NCI-H446 (cell line): ENCODE measurements at places on chromosomes 11 and 22.

DNA sequence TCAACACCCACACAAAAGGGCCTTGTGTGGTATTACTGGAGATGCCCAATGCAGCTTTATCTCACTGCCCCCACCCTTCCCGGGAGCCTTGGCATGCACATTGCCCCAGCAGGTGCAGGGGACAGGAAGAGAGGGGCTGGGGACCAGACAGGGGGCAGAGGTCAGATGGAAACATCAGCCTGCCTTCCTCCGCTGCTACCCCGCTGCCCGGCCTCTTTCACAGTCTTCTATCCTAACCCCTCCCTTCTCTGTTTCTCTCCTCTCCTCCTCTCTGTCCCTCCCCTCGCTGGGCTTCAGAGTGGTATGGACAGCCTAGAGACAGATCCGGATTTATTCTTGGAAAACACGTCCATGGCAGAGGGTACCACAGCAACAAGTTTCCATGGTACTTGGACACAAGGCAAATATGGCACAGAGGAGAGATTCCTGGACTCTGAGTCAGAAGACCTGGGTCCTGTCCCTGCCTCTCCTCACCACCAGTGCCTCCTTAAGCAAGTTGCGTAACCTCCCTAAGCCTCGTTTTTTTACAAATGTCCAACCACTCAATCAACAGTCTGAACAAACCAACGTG is 8.3 kb upstream of the IGSF9B start:
- DNase-seq, result no peak

GRCh38 chr22:42368379-42369249 is 63.6 kb downstream of the NFAM1 start:
- DNase-seq, result peak; percentile 68

DNA sequence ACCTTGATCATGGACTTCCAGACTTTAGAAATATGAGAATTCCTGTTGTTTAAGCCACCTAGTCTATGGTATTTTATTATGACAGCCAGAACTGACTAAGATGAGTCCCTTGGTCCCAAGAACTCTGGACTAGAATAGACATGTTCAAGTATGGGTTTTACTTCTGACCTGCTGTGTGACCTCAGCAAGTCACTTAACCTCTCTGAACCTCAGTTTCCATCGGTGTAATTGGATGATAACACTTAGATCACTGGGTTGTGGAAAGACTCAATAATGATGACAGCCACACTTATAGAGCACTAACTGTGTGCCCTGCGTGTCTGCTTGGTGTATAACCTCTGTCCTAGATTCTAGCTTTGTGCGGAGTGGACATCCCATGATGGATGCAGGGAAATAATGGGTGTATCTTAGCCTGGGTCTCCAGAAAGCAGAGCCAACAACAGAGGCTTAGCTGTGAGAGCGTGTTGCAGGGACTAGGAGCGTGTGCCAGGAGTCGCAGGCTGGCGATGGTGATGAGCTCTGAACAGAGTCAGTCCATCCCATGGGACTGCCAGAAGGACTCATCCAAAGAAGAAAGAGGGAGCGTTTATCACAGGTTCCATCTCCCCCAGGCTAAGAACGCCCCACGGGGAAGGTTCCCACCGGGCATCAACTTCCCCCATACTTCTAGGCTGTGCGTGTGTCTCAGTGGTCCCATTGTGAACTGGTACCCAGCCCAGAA is 93.2 kb upstream of the TP53I11 start:
- DNase-seq, result peak; percentile 30

DNA sequence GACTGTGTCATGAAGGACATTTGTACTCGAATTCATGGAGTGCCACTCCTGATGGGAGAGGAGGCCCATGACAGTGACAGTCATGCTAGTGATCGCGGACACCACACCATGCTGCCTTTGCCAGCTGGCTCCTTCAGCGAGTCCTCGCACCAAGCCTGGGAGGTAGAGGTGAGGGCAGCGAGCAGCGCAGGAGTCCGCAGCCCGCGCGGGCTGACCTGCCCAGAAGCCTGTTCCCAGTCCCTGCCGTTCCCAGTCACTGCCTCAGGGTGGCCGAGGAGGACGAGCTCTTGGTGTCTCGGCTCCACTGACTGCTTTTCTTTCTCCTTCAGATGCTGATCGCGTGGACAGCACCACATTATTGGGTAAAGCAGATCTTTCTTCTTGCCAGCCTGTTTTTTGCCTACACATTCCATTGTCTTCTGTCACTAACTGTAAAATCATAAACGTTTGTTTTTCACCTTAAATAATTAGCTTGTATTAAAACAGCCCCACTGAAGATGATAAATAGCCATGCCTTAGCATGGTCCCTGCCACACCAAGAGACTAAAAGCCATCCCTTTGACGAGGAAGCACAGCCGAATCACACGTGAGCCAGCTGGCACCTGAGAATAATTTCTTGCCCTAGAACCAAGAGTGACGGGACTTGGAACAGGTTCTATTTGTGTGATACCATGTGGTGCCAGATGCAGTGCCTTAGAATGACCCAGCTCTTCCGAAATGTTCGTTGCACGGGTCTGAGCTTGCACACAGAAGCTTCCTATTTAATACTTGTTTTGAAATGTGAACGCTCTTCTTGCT is 25.5 kb downstream of the FAM118A start:
- peak; percentile 36 for DNase-seq

GRCh38 chr11:94815705-94816344 is 47.7 kb downstream of the AMOTL1 start:
- DNase-seq, result no peak

DNA sequence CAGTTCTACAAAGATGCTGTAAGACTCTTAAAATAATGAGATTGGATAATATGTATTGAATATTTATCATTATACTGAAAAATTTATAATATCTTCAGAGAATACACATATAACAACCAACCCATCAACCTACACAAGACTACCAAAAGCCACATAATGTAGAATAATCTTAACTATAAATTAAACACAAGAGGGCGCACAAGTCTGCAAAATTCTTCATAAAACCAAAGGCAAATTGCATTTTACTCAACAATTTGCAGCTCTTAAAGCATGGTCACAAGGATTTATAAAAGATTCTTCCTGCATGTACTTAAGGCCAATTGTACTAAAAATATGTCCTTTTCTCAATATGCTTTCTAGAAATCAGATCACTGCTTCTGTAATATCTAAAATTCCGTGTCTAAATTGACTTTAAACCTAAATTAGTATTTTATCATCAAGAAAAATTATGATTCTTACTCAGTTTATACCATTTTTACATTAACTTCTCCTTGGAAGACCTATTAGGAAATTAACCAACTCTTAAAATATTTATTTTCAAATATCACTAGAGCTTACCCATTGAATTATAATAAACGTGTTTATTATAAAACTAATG is 79.0 kb downstream of the TTC28 start:
- DNase-seq, result peak; percentile 19

GRCh38 chr11:92556431-92556830 is 331.8 kb downstream of the FAT3 start:
- no peak for DNase-seq

GRCh38 chr22:44522526-44523170 is 24.6 kb upstream of the RTL6 start:
- no peak for DNase-seq

DNA sequence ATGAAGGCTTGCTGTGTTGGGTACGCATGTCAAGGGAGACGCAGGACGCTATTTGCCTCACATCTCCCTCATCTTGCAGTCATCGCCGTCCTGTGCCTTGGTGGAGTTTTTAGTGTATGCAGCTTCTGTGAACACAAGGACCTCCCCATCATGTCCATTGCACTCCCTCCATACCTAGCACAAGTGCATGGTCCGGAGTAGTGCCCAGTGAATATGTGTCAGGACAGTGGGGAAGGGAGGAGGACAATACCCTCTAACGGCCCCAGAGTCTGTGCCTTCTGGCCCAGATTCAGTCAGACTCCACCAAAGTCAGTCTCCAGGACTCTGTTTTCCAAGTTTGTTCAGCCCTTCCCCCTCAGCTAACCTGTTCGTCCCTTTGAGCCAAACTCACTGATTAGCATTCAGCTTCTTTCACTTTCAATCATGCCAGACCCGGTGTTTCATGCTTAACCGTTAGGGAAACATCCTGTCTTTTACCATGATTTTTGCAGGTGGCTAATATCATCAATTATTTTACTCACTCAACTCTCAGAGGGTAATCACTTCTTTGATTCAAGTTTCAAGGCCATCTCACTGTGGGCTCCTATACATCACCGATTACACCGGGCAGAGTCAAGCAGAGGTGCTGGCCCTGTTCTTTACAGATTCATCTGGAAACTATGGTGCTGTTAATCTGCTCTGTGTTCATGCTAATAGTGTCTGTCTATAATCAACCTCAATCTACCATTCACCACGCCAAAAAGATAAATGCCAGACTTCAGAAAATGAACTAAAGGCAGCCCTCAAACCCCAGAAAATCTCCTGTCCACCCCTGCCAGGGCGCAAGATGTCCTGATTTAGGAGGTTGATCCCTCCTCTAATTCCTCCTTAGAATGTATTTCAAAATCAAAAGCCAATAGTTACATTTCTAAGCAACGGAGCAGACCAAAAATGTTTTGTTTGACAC is 156.5 kb downstream of the RRAS2 start:
- DNase-seq, result no peak

DNA sequence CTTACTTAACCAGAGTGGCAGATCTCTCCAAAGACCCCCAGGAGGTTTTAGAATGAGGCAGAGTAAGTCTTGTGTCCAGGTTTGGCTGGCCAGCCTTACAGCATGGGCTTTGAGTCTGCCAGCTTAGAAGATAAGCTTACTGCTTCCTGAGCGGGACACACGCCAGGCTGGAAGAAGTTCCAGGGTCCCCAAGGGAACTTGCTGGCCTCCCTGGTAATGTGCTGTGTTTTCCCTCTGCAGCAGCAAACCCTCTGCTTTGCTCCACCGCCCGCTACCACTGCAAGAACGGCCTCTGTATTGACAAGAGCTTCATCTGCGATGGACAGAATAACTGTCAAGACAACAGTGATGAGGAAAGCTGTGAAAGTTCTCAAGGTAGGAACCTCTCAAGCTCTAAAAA is 154.2 kb downstream of the LDLRAD3 start:
- peak; percentile 62 for DNase-seq

GRCh38 chr11:69703768-69704507 is at the start of gene FGF19:
Gene FGF19 (minus strand): TSS chr11:69704022. CDS start chr11:69703876, 146 bp downstream.
- no peak for DNase-seq

DNA sequence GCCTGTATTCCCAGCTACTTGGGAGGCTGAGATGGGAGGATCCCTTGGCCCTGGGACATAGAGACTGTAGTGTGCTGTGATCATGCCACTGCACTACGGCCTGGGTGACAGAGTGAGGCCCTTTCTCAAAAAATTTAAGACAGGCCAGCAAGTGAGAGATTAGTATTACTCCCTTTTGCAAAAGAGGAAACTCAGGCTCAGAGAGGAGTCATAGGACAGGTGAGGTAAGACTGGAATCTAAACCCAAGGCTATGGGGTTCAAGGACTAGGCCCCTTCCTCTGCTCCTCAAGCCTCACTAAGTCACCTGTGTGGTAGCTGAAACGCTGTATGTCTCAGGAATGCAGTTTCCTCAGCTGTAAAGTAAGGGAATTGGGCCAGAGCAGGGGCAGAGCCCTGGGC is 1.6 kb upstream of the P2RY2 start:
- DNase-seq, result no peak

DNA sequence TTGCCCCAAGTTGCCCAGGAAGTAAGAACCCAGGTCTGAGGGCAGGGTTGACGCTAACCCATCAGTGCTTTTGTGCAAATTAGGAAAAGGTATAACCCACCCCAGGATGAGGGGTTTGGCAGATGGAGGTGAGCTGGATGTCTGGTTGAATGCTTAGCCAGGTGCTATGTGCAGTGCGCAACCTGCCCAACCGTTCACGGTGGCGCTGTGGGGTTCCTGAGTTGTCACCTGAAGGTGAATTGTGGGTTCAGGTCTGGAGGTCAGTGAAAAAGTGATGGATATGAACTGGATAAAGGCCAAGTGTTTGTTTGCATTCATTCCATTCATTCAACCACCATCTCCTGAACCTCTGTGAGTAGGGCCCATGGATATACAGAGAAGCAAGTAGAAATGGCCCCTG is 14.3 kb upstream of the LGALS2 start:
- DNase-seq, result no peak

GRCh38 chr11:100105982-100106358 is 581.1 kb upstream of the ARHGAP42 start:
- DNase-seq, result no peak

GRCh38 chr11:2843551-2843950 is 42.0 kb downstream of the CDKN1C start:
- no peak for DNase-seq

DNA sequence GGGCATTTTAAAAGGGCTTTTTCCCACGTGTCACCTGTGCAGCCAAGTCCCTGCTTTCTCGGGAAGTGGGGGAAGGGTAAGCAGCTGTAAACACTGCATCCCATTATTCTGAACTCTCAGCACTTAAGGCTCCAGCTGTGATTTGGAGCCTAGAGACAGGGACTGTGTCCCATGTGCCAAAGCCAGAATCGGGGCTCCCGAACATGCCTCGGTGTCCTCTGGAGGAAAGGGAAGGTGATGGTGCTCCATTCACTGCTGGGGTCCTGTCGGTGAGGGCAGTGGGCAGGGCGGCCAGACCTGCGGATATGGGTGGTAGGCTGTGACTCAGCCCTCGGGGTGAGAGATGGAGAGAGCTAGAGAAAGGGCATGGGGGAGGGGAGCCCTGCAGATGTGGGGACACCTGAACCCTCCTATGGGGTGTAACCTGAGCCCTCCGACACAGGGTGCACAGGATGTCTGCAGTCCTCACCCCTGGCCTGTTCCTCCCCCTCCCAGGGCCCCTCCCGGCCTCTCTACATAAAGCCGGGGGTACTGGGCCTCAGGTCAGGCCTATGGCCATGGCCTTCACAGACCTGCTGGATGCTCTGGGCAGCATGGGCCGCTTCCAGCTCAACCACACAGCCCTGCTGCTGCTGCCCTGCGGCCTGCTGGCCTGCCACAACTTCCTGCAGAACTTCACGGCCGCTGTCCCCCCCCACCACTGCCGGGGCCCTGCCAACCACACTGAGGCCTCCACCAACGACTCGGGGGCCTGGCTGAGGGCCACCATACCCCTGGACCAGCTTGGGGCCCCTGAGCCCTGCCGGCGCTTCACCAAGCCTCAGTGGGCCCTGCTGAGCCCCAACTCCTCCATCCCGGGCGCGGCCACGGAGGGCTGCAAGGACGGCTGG is 31.8 kb downstream of the CAPN1 start:
- no peak for DNase-seq

DNA sequence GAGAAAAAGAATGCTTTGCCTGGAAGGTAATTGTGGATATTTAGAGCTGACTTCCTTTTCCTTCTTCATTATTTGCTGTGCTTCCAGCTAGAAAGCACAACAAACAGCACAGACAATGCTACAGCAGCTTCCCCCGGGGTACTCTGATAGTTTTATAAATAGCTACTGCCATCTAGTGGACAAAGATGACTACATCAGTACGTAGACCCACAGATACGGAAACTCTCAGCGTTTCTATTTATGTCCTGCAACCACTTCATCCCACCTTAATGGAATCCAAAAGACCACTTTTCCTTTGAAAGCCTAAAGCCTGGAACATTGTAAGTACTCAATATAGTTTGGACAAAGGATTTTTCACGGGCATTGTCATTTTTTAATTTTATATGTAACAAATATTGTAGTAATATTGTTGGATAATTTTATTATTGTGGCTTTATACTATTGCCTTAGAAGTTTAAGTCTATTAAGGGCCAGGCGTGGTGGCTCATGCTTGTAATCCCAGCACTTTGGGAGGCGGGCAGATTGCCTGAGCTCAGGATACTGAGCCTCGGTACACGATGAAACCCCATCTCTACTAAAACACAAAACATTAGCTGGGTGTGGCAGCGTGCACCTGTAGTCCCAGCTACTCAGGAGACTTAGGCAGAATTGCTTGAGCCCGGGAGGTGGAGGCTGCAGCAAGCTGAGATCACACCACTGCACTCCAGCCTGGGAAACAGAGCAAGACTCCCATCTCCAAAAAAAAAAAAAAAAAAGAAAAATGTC is 7.5 kb downstream of the HSPA8 start:
- peak; percentile 86 for DNase-seq

GRCh38 chr11:1404461-1405185 is 14.9 kb downstream of the BRSK2 start:
- DNase-seq, result no peak
